ENCODE measurements at places on chromosomes 6 and 20.

DNA sequence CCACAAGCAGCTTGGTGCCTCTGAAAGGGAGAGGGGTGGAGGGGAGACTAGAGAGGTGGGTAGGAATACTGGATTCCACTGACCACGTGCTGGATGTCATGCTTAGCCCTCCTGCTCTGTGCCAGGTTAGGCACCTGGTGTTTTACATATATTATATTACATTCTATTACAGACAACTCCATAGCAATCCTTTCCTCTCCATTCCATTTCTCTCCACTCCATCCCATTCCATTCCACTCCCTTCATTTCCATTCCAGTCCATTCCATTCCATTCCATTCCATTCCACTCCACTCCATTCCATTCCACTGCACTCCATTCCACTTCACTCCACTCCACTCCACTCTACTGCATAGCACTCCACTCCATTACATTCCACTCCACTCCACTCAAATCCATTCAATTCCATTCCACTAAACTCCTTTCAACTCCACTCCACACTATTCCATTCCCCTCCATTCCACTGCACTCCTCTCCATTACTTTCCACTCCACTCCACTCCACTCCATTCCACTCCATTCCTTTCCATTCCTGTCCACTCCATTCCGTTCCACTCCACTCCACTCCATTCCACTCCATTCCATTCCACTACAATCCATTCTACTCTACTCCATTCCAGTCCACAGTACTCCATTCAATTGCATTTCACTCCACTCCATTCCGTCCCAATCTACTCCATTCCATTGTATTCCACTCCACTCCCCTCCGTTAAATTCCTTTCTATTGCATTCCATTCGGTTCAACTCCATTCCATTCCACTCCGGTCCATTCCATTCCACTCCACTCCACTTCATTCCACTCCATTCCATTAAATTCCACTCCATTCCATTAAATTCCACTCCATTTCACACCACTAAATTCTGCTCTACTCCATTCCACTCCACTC, 27.2 kb upstream of the DEFB125 start:
- no peak for DNase-seq

DNA sequence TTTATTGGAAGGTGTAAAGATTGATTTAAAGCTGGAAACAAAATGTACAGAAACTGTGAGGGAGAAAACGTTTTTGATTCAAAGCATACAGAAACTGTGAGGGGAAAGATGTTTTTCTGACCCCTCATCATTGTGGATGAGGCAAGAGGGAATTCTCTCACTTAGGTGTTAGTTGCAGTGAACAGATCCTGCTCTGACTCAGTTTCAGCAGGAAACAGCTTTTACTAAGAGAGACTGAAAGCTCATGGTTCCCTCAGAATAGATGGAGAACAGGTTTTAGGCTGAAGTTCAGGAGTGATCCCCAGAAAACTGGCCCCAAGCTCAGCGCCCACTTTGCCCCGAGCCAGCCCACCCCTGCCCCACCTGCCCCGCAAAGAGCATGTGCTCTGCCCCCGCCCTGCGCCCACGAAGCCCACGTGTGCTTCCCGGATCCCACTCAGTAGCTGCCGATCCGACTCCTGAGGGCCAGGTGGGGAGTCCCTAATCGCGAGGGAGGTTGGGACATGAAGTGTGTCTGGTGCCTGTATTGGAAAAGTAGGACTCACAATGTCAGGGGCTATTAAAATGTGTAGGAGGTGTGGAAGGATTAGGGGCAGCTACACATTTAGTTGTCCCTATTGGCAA, 41.2 kb downstream of the DUSP22 start:
- no peak for DNase-seq

- peak; percentile 57 for DNase-seq
Measured at GRCh38 chr6:135566311-135567068, 69.0 kb upstream of the AHI1 start.

DNA sequence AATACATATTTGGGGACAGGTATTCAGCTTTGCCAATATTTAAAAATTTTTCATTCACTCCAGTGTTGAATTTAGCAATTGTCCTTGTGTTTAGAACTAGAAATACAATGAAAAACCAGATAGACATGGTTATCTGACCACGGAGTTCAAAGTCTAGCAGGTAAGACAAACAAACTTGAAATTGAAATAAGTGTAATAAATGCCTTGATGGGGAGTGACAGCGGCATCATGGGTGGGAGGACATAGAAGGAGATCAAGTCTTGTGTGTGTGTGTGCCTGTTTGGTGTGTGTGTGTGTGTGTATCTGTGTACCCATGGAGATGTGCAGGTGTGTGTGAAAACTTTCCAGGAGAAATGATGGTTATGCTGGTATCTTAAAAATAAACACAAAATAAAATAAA, 750.0 kb upstream of the CITED2 start:
- DNase-seq = no peak

- no peak for DNase-seq
Measured at GRCh38 chr6:106122306-106122918, 36.3 kb downstream of the PRDM1 start.

GRCh38 chr6:85191656-85192055, 258.2 kb upstream of the NT5E start:
- no peak for DNase-seq

GRCh38 chr6:7236306-7237209, 76.4 kb downstream of the SSR1 start:
- no peak for DNase-seq

DNA sequence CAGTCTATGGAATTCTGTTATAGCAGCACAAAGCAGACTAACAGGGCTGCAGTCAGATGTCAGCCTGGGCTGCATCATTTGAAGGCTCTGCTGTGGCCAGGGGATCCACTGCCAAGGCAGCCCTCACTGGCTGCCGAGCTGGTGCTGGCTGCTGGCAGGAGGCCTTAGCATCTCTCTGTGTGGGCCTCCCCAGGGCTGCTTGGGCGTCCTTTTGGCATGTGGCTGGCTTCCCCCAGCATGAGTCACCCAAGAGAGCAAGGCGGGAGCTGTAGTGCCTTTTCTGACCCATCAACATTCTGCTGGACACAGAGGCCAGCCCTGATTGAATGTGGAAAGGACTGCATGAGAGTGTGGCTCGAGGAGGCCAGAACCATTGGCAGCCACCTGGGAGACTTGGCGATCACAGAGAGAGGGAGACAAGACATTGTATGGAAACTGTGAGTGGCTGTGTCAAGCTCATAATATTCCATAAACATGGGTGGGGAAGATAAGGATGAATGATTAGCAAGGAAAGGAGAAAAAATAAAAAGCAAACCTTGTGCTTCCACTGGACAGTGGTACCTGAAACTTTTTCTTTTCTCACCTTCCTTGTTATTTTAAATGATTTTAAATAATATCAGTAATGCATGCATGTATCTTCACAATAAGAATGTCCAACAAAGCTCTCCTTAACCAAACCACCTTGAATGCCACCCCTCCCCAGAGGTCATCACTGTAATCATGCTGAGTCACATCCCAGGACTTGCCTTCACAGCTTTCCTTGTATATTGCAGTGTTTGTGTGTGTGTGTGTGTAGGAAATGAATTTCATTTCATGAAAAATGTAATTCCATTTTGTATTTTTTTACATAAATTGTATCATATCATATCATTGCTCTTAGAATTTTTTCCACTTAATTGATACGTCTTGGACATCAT, 55.0 kb upstream of the VSX1 start:
- DNase-seq = no peak

GRCh38 chr6:109892451-109893435, 85.4 kb upstream of the GPR6 start:
- DNase-seq = no peak

DNA sequence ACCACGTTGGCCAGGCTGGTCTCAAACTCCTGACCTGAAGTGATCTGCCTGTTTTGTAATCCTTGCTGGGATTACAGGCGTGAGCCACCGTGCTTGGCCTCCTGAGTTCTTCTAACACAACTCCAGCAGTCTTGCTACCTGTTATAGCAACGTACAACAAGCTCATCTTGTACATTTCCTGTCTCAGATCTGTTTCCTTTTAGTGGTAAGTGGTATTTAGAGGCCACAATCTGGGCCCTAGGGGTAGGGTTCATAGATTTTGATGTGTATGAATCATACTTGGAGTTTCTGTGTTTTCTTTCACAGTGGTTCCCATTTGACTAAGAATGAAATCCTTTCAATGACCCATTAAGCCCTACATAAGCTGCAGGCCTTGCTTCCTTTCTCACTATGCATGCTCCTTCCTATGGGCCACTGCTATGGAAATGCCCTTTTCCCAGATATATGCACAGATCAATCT, 27.1 kb upstream of the SYNCRIP start:
- peak; percentile 86 for DNase-seq

DNA sequence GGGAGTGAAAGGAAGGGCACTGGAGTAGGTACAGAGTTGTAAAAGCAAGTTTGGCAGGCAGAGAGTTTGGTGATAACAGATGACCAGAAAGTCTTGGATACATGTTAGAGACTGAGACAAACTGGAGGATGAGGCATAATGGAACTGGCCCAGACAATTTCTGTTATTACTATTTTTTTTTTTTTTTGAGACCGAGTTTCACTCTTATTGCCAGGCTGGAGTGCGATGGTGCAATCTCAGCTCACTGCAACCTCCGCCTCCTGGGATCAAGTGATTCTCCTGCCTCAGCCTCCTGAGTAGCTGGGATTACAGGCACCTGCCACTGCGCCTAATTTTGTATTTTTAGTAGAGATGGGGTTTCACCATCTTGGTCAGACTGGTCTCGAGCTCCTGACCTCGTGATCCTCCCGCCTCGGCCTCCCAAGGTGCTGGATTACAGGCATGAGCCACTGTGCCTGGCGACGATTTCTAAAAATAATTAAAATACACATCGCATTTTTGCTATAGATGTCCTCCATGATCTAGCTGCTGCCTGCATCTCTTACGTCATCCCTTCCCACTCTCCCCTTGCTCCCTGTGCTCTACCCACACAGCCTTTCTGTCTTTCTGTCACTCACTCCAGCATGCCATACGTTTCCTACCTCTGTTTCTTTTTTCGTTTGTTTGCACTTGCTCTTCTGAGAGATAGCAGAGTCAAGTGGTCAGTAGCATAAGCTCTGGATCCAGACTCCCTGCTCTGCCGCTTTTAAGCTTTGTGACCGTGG, 23.5 kb downstream of the MAPK14 start:
- no peak for DNase-seq

DNA sequence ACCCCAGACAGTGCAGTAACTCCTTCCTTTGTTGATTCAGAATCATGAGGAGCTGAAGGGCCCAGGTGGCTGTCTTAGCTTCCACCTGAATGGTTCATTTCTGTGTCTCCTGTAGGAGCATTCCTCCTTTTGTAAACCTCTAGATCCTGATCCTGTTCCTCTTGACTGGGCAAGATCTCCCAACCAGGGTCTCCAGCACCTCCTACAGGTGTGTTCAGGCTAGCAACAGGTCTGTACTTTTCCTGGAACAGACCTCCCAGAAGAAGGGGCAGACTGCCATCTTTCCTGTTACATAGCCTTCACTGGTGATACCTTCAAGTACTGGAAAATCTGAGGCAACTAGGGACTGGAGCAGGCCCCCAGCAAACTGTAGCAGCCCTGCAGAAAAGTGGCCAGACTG, 35.2 kb downstream of the HLA-B start:
- DNase-seq = no peak

- DNase-seq = no peak
Measured at GRCh38 chr6:99282479-99283062, 66.9 kb downstream of the FAXC start.

- no peak for DNase-seq
Measured at GRCh38 chr6:154865291-154865690, 129.8 kb upstream of the TIAM2 start.

Measured in activated CD4-positive, alpha-beta T cell treated with anti-CD3 and anti-CD28 coated beads, Interleukin-2, amount 10 ng/mL, durations not matched to agents 24 days and 14 days (primary cell).